Esophagus muscularis mucosa (tissue), 4 donors: ENCODE measurements at places on chromosomes 1 and 21.

GRCh38 chr21:29300807-29301138 is 2.1 kb downstream of the BACH1 start:
- DNase-seq: no peak

- no peak for DNase-seq
These were observed 23.1 kb upstream of the TRAF3IP3 start for GRCh38 chr1:209732725-209733124.

GRCh38 chr1:43650310-43651085 is 549 bp downstream of the KDM4A start:
- peak; percentile 99 for DNase-seq

GRCh38 chr1:219227360-219228057 is 53.8 kb downstream of the LYPLAL1 start:
- DNase-seq: no peak

DNA sequence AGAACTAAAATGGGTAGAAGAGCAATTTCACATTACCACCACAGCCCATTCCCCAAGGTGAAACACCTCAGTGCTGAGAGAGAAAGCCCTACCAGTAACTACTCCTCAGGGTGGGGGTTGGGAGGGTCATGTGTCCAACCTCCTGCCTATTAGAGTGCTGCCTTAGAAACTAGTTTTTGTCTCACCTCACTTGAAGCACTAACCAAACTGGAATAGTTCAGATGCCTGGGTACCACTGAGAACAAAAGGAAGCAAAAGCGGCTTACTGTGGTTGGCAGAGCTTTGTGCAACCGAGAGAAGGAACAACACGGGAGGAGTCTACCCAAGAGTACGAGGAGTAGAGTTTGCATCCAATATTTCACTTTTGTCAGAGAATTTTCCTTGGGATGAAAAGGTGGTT is 1207.5 kb upstream of the ADGRL2 start:
- DNase-seq: no peak

DNA sequence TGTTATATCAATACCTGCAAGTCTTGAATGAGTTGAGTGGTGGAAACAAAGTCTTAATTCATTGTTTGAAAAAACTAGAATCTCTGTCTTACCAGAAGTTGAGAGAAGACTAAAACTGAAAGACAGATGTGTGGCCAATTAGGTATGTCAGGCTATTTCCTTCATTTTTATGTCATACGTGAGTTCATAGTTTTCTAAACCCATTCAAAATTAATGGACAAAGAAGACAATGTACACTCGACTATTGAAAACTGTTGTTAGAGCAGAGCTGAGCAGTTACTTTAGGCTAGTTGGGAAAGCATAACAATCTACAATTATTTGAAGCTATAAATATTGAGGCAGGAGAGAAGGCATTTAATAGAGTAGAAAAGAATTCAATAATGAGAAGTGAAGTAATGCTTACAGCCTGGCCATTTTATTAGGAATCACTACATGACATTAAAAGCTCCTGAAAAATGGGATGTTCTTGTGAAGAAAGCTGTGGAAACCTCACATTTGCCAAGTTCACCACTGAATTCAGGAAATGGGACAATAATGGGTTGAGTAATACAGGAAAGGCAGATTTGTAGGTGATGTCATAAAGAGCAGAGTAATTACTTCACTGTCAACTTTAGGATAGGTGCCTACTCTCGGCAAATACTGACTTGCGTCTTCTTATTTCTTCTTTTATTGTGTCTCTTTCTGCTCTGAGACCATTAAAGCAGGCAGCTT is 204.4 kb downstream of the PLA2G4A start:
- no peak for DNase-seq

- no peak for DNase-seq
These were observed 12.3 kb upstream of the RGS4 start for GRCh38 chr1:163056831-163057230.

DNA sequence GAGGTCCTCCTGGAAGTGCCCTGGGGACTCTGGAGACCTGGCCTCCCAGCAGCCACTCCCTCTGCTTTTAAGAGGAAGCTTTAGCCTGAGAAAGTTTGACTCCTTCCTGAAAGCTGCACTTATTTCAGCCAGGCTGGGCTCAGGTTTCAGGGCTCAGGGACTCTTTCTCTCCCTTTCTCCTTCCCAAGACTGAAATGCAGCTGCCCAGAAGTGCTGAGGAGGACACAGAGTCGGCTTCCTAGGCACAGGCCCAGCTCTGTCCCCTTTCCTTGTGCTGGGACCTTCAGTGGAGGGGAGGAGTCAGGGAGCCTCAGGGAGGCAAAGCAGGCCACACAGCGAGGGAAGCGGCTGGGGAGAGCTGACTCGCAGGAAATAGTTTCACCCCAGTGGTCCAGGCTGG is 137.3 kb downstream of the NAV1 start:
- no peak for DNase-seq

GRCh38 chr1:237172118-237172485 is 130.1 kb downstream of the RYR2 start:
- no peak for DNase-seq

DNA sequence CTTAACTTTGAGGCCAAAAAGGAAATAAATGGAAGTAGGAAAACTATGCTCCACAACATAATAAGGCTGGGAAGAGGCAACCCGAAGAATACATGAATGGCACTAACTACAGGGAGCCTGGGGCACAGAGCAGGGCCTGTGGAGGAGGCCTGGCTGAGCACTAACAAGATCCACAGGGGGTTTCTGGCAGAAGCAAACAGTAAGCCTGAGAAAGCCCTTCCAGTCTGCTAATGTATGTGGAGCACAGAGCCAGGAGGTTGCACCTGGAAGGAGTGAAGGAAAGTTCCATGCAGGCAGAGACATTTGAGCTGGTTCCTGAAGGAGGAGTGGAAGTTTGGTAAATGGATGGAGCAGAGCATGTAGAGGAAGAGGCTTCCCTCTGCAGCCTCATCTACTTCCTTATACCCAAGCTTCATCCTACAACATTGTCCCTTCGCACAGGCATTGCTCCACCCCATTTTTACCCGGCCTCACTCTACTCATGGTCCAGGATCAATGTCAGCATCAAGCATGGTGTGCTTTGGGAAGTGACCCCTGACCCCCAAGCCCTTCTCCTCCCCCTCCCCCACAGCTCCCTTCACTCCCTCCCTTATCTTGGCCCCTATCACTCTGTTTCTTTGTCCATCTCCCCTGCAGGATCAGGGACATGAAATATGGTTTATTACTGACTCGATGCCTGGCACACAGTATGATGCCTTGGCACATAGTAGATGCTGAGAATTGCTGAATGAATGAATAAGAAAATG is 23.3 kb downstream of the SHISA4 start:
- DNase-seq: no peak

DNA sequence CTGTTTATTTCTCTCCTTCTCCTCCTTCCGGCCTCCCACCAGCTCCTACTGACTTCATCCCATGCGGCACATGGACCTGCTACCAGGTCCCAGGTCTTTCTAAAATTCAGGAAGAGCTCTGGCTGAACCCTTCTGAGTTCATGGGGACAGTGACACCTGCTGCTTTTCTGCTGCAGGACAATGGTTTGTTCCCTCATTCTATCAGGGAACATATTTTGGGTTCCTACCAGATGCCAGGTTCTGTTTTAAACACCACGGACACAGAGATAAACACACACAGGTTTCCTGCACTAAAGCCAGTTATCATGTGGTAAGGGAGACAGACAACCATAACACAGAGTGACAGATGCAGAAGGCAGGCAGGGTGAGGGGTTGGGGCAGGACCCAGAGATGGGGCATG is 114.0 kb upstream of the RAB4A start:
- DNase-seq: no peak

DNA sequence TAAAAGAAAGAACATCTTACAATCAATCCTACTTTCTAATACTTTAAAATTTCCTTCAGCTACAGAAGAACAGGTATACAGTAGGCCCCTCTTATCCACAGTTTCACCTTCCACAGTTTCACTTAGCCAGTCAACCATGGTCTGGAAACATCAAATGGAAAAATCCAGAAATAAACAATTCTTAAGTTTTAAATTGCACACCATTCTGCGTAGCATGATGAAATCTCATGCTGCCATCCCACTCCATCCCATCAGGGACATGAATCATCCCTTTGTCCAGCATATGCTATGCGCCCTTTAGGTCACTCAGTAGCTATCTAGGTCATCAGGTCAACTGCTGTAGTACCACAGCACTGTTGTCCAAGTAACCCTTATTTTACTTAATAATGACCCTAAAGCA is 67.7 kb downstream of the HSF2BP start:
- no peak for DNase-seq

DNA sequence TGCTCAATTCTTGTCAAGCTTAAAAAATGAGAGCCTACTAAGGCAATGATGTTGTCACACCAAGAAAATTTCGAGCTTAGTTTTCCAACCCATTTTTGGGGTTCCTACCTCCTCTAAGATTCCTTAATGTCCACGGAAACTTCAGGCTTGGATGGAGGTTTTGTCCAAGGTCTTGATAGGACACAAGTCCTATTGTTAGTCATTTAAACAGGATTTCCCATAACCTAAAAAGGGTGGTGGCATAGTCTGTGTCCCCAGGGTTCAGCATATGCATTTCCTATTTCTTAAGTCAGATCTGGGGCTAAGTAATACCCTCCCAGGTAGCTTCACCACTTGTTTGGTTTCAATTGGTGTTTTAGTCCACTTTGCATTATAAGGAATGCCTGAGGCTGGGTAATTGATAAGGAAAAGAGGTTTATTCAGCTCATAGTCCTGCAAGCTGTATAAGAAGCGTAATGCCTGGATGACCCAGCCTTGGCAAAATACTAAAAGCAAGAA is 10.9 kb upstream of the PADI2 start:
- DNase-seq: no peak

GRCh38 chr1:225428881-225429455 is 1.1 kb upstream of the LBR start:
- DNase-seq: no peak

- DNase-seq: no peak
These were observed 67.1 kb upstream of the CAPZB start for GRCh38 chr1:19552291-19553010.

GRCh38 chr1:206082831-206083695 is 30.1 kb downstream of the RHEX start:
- no peak for DNase-seq

DNA sequence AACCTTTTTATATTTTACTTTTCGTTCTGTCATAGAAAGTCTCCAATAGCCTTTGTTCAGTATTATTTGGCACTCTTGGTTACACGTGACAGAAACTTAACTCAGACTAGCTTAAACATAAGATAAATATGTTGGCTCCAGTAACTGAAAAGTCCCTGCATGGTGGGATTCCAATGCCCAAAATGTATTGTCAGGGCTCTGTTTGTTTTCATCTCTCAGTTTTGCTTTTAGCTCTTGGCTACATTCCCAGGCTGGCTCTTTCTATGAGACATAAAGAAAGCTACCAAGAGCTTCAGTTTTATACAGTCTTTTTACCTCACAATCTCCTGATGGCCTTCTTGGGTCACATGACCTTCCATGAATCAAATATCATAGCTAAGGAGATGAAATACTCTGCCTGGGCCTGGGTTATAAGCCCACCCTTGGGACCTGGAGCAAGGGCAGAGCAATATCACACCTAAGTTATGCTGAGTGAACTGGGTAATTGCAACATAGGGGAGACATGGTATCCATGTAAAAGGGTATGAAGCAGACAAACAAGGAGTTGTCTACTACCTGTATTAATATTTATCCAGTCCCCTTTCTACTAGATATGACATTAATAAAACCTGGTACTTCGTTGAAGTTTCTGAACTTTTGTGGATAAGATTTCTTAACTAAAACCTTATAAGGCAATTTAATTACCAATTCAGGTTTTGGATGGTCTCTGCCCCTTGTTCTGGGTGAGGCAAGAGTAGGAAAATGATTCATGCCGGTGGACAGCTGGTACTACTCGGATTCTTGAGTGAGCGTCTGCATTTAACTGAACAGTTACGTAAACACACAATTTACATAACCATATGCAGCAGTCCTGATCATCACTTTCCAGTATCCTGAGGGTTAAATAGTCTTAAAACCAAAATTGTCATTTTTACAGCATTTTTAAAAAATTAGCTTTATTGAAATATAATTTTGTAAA is 442.3 kb downstream of the GPATCH2 start:
- no peak for DNase-seq

GRCh38 chr1:165928075-165928731 is 100.8 kb downstream of the UCK2 start:
- DNase-seq: no peak

DNA sequence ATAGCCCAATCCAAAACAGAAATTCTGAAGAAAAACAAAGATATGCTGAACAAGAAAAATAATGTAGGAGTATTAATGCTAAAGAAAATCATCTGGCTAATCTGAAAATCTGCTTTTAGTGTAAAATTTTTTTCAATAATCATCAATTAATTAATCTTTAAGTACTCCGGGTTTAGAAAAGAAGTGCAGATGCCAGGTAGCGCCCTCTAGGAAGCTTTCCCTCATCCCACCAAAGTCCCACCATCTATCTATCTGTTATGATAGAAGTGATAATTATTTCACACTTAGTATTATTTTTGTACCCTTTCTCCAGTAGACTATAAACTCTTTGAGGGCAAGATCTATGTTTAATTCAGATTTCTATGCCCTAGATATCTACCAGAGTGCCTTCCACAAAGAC is 240.3 kb downstream of the AKT3 start:
- DNase-seq: no peak

DNA sequence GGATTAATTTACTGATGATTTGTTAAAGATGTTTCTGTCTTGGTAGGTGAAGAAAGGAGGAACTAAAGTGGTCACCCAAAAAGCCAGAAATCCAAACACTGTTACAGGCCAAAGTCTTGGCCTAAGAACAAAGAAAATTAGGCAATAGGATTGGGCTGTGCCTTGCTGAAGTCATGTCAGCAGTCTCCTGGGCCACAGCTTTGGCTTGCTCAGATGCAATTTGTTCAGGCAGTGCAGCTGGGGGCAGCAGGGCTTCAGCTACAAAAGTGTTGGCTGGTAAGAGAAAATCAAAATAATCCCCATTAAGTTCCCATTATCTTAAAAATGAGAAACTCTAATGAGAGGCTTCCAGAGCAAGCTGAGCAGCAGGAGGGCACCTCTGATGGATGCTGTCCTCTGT is 14.0 kb upstream of the RAP1A start:
- no peak for DNase-seq

DNA sequence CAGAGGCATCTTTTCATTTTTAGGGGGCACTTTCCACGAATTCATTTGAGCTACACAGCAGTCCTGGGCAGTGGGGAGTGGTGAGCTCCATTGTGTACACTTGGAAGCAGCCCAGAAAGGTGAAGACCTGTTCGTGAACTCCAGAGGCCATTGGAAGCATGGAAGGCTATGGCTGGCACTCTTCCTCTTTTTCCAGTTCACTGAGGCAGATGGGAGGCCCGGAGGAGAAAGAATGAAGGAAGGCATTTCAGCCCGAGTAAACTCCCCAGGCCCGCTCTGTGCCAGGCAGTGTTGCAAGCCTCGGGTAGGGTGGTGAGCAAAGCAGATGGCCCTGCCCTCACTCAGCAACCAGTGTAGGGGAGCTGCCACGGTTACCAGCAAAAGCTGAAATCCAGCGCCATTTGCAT is 673 bp upstream of the DHCR24 start:
- no peak for DNase-seq

DNA sequence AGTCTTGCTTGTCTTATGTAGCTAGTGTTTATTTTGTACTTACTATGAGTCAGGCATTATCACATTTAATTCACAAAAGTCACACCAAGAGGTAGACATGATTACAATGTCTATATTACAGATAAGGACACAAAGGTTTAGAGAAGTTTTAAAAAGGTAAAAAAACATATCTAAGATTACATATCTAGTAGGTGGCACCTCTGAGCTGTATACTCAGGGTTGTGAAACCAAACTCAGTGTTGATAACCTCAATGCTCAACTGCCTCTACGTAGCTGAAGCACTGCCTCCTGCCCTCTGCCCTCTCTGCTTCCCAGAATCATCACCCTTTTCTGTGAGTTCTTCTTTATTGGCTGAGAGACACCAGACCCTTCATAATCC is 431.3 kb downstream of the DISC1 start:
- DNase-seq: no peak
